ENCODE measurements at places on chromosomes 11 and 22.

- no peaks in the 10 kb centered on the region for H3K36me3 ChIP-seq
- no peaks in the 10 kb centered on the region for H3K4me1 ChIP-seq
Observed at GRCh38 chr11:71843858-71844257, 10.9 kb downstream of the DEFB108B start.

DNA sequence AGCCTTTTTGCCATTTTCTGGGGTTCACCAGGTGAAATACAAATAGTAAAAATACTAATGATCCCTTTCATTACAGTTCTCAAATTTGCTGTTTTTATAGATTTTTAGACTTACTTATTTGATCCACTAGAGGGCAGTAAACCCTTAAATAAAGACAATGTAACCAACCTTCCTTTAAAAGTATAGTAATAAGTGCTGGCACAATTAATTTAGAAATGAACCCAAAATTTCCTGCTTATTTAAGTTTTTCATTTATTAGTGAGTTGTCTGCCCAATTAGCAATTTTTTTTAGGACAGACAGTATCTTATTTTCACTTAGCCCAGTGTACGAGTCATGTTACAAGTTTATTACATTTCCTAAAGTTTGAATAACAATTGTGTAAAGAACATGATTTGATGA is 4.7 kb downstream of the DDIAS start:
- DNase-seq: no peak
- no peaks in the 10 kb centered on the region for H3K36me3 ChIP-seq
- H3K27ac ChIP-seq: no peak overlapping the region
- no peaks in the 10 kb centered on the region for H3K27me3 ChIP-seq
- no peak overlapping the region for H3K4me3 ChIP-seq
- H3K4me1 ChIP-seq: peaks cover 9% of the 10 kb centered on the region

DNA sequence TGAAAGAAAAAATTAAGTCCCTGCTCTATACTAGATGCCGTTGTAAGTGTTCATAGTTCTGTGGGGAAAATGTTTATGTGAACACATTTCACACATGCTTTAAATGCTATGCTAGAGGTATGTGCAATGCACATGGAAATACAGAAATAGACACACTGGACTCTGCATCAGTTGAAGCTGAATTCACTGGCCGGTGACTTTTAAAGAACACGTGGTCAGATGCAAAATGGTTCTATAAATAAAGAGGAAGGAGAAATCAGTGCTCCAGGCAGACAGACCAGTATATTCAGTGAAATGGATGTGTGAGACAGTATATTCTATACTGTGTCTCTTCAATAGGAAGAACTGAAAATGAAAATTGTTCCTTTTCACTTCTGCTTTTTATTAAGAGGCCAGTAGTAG is 29.9 kb downstream of the TRPC6 start:
- no peaks in the 10 kb centered on the region for H3K36me3 ChIP-seq
- H3K4me3 ChIP-seq: no peak overlapping the region
- DNase-seq: no peak
- no peaks in the 10 kb centered on the region for H3K4me1 ChIP-seq
- H3K27ac ChIP-seq: no peak overlapping the region

- H3K4me3 ChIP-seq: no peak overlapping the region
- peaks cover 5% of the 10 kb centered on the region for H3K4me1 ChIP-seq
- DNase-seq: no peak
- no peaks in the 10 kb centered on the region for H3K27me3 ChIP-seq
- no peaks in the 10 kb centered on the region for H3K36me3 ChIP-seq
Observed at GRCh38 chr11:129260750-129261149, 68.6 kb upstream of the ARHGAP32 start.

Measured in upper lobe of right lung (tissue), 1 donor.